Forelimb muscle (tissue), 1 donor: ENCODE measurements at places on chromosomes 3 and 15.

GRCh38 chr15:27495963-27496459, 525.0 kb downstream of the GABRG3 start:
- no peak for DNase-seq

- DNase-seq, result no peak
Observed at GRCh38 chr3:79878708-79879107, 110.9 kb upstream of the ROBO1 start.

DNA sequence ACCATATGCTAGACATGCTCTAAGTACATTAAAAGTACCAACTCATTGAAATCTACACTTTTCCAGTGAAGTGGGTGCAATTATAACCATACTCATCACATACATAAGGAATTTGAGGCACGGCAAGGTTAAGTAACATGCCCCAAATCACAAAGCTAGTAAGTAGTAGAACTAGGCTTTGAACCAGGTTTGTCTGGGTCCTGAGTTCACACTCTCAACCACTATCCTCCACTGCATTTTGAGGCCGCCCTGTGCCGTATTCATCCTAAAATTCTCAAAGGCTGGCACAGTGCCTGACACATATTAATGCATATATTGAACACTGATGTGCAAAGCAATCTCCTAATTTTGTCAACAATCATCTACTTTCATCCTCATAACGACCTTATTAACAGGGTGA, 68.8 kb upstream of the CDV3 start:
- DNase-seq, result no peak

DNA sequence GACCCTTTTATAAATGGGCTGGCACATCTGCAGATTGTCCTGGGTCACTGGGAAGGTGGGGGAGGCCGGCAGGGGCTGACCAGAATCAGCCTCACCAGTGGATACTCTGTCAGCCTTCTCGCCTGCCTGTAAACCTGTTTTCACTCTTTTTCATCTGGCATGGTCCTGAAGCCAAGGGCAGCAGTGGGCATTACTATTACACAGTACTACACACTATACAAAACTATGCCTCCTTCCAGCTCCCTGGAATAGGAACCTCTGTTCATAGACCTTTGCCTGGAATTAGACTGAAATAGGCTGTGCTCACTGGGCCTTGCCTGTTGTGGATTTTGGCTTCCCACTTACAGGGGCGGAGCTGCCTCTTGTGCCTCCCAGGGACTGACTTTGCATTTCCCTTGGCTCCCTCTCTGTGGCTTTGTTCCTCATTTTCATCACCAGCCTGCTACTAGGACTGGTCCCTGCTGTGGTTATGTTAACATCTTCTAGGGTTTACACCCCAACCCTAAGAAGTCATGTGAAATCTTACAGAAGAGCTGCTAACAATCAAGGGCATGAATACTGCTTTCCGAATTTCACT, 120.7 kb downstream of the FNDC3B start:
- DNase-seq, result no peak

DNA sequence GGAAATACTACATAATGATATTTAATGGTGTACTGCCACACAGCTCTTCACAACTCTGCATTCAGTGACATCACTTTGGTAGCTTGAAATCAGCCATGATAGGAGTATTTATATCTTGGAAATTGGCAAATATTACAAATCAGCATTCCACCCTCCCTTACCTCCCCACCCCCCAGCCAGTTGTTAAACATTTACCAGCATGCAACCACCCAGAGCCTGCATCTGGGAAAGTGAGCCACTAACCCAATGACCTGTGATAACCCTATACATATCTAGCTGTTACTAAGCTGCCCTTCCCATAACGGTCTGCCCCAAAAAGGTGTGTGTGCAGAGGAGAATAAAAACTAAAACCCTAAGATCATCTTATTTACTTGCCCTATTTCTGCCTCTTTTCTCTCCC, 44.6 kb upstream of the SATB1 start:
- no peak for DNase-seq

DNA sequence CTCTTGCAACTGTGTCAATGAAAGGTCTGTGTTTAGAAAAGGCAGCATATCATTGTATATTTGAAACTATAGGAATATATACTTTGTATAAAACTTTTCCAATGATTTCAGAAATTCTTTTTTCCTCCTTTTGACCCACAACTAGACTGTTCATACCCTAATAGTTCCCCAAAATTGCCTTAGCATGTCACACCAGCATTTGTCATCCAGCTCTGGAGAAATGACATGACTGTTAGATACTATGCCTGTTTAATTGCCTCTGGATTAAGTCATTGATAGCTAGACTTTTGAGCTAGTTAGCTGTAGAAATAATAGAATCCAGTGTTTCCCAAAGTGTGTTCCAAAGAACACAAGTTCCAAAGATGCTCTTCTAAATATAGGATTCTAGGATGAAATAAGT, 32.4 kb downstream of the B3GALNT1 start:
- DNase-seq, result no peak

GRCh38 chr3:48240000-48240963, 622 bp upstream of the ZNF589 start:
- DNase-seq, result no peak

DNA sequence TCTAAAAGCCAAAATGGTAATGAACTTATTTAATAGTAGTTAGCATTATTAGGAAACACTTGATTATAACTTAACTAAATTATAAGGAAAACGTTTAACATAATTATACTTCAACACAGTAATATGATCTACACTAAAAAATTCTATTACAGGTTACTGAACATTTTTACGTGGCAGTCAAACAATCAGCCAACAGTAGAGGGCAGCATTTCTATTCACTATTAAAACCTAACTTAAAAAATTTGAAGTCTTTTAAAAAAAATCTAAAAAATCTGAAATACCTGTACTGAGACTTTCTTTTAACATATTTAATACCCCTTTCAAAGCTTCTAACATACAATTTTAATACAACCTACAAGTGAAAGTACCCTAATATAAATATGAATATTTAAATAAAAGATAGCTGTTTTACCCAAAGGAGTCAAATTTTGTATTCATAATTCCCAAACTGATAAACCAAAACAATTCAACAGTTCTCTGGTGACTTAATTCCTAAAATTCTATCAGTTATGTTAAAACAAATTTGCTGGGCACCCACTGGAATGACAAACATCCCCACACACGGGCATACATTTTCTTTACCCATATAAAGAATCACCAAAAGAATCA, 41.5 kb downstream of the DLG1 start:
- DNase-seq, result peak; percentile 28

- DNase-seq, result no peak
Observed at GRCh38 chr3:123694366-123695087, 109.7 kb upstream of the HACD2 start.

GRCh38 chr3:156558389-156558788, 3.5 kb upstream of the SSR3 start:
- DNase-seq, result no peak

DNA sequence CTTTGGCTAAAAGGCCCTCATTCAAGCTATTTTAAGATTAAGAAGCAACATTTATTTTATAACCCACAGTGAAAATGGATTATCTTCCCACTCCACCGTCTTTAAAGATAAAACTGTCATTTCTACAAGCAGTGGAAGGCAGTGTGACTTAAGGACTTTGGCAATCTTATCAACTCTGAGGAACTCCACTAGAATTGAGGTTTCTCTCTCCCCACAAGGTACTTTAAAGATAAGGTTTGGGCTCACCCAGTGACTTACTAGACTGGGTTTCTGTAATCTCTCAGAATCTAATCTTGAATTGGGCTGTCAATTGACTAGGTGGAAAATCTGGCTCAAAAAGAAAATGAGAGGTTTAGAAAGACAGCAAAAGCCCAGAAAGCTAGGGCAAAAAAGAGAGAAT, 21.7 kb downstream of the ZNF385D start:
- DNase-seq, result no peak

- no peak for DNase-seq
Observed at GRCh38 chr3:110526777-110527727, 544.6 kb upstream of the NECTIN3 start.

DNA sequence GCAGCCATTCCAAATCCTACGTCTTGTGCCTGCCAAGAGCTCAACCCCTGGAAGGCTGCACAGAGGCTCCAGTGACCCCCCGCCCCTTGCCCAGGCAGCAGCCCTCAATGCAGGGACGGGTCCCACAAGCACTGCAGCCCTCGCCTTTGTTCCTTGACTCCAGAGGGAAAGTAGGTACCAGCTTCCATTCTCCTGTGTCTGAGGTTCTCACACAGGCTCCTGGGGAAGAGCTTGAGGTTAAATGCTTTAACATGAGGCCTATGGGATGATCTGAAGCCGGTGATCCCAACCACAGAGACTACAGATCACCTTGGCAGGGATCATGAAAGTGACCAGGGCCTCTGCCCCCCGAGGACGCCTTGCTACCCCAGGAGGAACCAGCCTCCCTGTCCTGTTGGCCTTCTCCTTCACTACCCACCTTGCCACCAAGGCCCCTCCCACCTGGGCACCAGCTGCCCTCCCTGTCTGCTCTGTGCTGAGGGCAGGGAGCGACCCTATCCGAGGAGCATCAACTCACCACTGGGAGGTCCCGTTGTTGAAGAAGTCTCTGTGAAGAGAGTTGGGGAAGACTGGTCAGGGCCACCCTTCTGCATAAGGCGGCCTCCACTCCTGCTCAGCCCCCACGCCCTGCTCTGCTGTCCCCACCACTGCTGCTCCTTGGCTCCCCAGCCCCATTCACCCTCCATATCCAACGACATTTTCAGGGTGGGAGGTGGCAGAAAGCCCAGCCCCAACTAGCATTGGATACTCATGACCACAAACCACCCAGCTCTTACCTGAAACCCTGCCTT, 95.3 kb downstream of the SEC22A start:
- DNase-seq, result no peak

DNA sequence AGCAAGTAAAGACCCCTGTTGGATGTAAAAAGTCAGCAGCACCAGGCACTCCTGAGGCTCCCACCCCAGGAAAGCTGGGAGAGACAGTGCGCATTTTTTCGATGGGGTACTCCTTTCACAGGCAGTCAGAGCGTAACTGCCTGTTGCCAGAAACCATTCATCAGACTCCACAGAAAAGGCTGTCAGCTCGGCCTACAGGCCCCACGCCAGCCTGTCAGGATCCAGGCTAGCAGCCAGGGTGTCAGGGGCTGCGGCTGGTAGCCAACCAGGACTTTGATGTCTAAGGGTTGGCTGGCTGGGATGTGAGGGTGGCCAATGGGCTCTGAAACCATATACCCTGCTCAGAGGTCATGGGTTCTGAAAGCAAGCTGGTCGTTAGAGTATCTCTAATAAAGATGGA, 164.5 kb downstream of the WNT5A start:
- DNase-seq, result no peak

DNA sequence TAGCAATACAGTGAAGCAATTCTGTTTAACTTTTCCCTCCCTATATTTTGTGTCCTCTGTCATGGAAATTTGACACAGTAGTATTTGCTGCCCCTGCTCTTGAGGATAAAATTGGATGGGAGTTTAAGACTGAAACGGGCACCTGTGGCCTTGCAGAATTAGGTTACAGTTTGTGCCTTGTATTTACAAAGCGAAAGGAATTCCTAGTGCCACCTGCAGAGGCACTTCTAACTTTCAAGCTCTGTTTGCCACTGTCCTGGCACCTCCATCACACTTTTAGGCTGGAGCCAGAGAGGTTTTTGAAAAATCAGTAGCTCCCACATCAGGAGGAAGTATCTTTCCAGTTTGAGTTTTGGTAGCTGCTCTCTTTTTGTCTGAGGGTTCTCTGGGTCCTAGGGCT, 39.5 kb downstream of the CD86 start:
- no peak for DNase-seq

DNA sequence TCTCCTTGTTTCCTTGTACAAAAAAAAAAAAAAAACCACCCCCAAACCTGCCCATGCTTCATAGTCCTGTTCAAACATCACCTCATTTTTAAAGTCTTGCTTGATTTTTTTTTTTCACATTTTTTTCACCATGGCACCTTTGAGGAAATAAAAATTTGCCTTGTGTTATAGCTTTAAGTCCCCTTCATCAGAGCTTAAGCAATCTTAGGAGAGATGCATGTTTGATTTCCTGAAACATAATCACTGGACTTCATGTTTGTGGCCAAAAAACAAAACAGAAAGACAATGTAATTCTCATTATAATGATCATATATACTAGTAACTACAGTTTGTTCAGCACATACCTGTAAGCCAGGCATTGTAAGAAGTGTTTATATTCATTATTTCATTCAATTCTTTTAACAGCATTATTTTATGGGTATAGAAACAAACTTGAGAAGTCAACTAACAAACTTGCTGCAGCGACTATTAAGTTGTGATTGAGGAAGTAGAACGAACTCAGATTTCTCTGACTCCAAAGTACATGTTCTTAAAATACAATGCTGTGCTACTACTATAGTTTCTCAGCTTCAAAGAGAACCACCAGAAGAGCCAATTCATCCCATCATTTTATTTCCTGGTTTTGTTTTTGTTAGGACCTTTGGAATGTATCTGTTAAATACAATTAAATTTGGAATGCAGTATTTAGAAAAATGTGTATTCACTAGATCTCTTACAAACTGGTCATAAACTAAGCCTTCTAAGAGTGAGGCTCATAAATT, 203.8 kb downstream of the TCF12 start:
- no peak for DNase-seq

- no peak for DNase-seq
Observed at GRCh38 chr3:184884359-184885017, 72.5 kb downstream of the VPS8 start.

- peak; percentile 43 for DNase-seq
Observed at GRCh38 chr3:112128843-112129727, 4.0 kb downstream of the GCSAM start.

DNA sequence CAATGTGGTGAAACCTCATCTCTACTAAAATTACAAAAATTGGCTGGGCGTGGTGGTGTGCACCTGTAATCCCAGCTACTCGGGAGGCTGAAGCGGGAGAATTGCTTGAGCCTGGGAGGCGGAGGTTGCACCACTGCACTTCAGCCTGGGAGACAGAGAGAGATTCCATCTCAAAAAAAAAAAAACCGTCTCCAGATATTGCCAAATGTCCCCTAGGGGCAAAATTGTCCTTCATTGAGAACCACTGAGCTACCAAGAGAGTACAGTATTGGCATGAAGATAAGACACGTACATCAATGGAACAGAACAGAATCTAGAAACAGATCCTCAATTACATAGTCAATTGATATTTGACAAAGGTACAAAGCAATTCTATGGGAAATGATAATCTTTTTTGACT, 98.0 kb downstream of the TFDP2 start:
- DNase-seq, result no peak

GRCh38 chr3:126434264-126434590, 39.5 kb downstream of the CFAP100 start:
- DNase-seq, result no peak

GRCh38 chr3:4805662-4806061, 173.6 kb upstream of the BHLHE40 start:
- no peak for DNase-seq

DNA sequence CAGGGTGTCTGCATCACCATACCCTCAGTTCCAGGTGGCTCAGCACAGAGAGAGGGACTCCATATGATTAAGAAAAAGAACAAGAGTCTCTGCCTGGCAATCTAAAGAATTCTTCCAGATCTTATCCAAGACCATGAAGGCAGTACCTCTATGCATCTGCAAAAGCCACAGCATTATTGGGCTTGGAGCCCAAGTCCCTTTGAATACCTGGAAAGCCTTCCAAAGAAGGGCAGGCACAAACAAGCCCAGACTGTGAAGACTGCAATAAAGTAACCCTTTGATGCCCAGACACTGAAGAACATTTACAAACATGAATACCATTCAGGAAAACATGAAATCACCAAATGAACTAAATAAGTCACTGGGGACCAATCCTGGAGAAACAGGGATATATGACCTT, 60.9 kb upstream of the DIPK2A start:
- no peak for DNase-seq
